Brain pericyte (primary cell): ENCODE measurements at places on chromosomes 2 and 18.
A peak's percentile ranks its signal among the peaks of the same experiment; 100 is the strongest.

GRCh38 chr2:183021613-183022012, 16.6 kb downstream of the NCKAP1 start:
- DNase-seq: no peak

GRCh38 chr2:226888378-226888965, 52.6 kb downstream of the RHBDD1 start:
- no peak for DNase-seq

- DNase-seq: no peak
These were observed 253.0 kb upstream of the HNRNPA3 start for GRCh38 chr2:176959614-176960013.

GRCh38 chr2:70861777-70862625, 26.4 kb upstream of the CD207 start:
- peak; percentile 41 for DNase-seq

DNA sequence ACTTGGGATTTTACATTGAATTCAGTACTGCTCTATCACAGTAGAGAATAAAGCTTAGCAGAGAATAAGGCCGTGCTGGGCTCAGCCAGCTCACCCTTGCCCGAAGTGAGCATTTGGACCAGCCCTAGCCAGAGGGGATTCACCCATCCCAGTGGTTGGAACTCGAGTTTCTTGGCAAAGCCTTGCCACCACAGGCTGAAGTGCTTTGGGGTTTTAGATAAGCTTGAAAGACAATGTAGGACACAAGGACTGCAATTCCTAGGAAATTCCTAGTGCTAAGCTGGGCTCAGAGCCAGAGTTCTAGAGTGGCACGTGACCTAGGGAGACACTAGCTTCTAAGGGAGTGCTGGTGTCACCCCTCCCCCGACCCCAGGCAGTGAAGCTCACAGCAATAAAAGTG, 28.0 kb downstream of the SERPINB11 start:
- no peak for DNase-seq

DNA sequence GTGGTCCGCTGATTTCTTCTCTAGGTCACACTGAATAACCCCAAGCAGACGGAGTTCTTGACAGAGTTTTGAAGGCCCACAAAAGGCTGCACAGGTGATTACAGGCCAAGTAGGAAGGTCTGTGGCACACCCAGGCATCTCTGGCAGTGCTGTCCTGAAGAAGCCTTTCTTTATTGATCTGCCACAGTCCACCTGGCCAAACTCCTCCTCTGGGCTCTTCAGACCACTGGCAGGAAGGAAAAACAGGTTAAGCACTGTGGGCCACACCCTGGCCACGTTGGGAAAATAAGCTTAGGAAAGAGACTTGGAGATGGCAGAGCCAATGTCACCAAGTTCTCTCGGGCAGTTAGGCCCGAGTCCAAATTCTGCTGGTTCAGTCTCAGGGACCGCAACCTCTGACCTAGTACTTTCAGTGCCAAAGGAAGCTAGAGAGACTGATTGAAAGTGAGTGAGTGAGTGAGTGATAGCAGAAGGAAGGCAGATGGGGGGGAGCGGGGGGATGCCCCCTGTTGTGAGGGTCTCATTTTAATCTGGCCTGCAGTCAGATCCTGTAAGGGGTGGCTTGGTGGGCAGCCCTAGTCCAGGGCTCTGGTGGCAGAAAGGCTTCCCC, 102.9 kb downstream of the TGFA start:
- no peak for DNase-seq

DNA sequence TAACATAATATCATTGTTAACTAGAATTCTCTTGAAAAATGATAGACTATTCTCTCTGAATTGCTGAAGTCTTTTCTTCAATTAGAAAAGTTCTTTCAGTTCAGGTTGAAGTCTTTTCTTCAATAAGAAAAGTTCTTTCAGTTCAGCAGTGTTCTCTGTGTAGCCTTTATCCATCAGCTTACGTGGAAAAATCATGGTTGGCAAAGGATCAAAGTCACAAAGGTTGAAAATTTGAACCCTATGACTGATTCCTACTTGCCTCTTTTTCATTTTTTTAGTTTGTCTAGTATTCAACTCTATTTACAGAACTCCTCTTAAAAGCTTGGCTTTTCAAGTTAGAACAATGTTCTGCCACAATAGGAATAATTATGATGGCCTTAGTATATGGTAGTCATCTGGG, 25.8 kb downstream of the CAVIN2 start:
- DNase-seq: no peak

- no peak for DNase-seq
These were observed 303.2 kb upstream of the UBE2E3 start for GRCh38 chr2:180677200-180677599.

DNA sequence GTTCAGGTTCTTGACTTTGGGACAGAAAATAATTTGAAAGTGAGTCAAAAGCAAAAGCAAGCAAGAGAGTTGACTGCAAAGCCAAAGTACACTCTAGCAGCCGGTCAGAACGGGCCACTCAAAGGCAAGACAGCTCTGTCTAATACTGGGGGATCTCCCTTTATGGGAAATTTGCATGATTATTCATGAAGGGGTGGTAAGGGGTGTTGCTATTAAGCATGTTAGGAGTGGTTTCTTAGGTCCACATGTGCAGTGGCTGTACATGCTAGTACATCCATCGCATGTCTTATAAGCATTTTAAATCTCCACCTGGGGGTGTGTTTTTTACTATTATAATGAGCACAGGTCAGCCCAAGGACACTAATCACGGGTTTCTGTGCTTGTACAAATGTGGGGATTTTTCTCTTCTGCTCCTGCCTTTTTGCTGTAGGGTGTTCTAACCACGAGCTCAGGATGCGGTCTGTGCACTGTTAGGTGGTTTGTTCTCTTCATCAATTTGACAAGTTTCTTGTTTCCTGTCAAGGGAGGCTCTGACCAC, 60.2 kb upstream of the SPP2 start:
- DNase-seq: no peak

GRCh38 chr18:59139291-59139614, 431 bp upstream of the SEC11C start:
- DNase-seq: no peak

- no peak for DNase-seq
These were observed 20.2 kb upstream of the SLC35F6 start for GRCh38 chr2:26743852-26744251.
